Type B pancreatic cell (in vitro differentiated cells): ENCODE measurements at places on chromosomes 1 and 21. TPM values are rescaled to one million over a fixed set of nuclear protein-coding genes. Genes with fewer than 3 reads are reported as not detected.

DNA sequence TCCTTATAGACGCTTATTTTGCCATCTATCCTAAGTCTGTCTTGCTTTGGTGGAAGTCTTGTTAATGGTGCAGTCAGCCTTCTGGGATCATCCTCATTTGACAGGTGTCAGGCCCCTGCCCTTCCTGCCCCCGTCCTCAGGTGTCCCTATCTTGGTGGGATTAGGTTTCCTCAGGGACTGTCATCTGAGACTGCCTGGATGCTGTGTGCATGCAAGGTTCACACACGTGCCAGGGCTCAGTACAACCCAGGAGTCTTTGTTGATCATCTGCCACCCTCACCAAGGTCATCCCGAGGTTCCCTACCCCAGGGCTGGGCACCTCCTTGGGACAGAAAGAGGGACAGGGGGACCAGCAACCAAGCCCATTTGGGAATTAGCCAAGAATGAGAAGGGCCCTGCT lies 18.0 kb downstream of the PADI2 start:
- no peak for DNase-seq

GRCh38 chr1:201713086-201713810 lies 115.7 kb upstream of the IPO9 start:
- no peak for DNase-seq

DNA sequence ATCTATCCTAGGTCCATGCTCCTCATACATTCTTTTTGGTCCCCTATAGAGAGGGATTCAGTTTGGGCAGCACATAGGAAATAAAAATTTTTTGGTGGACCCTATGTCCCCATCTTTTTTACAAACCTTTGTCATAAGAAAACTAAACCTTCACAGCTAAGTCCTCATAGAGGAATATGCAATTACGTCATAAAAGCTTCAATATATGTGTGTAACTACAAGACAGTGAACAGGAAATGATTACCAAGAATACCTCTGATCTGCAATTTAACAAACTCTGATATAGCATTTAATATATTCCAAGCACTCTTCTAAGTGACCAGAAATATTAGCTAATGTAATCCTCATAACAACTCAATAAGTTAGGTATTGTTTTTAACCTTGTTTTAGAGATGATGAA lies 6.3 kb upstream of the DENND2C start:
- no peak for DNase-seq

Gene OLIG2
- total RNA-seq = 1.4 TPM in 1 of 2 replicates, not detected in the other

Gene DMBX1
- 0.10 TPM in 1 of 2 replicates, not detected in the other for total RNA-seq

- DNase-seq = no peak
These were observed 36.3 kb upstream of the IL10 start for GRCh38 chr1:206808615-206809014.

- DNase-seq = no peak
These were observed 65.0 kb downstream of the ABL2 start for GRCh38 chr1:179164494-179164893.

DNA sequence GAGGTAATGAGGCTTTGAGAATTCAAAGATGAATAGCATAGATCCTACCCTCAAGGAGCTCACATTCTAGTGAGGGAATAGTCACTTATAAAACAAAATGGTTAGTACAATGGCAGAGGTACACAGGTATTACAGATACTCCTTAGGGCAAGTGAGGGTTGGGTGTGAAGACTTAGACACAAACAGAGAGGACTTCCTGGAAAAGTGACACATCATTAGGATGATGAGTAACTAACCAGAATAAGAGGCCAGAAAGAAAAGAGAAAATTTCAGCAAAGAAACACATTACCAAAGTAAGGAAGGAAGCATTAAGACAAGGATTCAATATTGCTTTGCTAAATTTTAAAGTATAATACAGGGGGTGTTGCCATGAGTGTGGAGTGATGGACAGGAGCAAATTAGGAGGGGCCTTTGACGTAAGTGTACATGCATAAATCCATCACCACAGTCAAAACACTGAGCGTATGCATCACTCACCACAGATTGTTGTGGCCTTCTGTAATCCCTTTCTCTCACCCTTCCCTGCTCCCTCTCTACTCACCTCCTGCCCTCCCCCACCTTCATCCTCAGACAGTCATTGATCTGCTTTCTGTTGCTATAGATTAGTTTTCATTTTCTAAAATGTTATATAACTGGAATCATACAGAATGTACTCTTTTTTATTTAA lies 7.9 kb downstream of the CD53 start:
- DNase-seq = no peak

Gene KRTAP12-1
- not detected in 2 replicates for total RNA-seq

GRCh38 chr1:234246638-234247116 lies 126.6 kb upstream of the COA6 start:
- no peak for DNase-seq

- DNase-seq = no peak
These were observed 23.6 kb upstream of the DUSP10 start for GRCh38 chr1:221765527-221765926.

Gene CLCNKA
- 0.38 and 1.6 TPM in 2 replicates for total RNA-seq

GRCh38 chr1:61807606-61808140 lies 65.4 kb downstream of the PATJ start:
- no peak for DNase-seq

- no peak for DNase-seq
These were observed 13.8 kb downstream of the MIER1 start for GRCh38 chr1:66938613-66939012.

DNA sequence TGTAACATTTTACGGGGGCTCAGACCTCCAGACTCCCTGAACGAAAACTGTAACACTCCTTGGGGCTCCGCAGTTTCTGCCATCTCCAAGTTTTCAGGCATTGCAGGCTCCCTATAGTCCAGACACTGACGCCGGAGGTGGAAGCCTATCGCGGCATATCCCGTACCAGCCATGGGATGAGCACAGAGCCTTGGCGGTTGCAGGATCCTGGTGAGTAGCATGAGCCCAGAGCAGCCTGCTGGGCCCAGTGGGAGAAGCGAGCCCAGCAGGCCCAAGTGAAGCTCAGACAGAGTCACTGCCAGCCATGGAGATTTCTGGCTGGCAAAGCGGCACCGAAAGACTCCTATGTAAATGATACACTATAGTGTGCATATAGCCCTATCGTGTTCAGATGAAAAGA lies 446.8 kb downstream of the COL11A1 start:
- DNase-seq = no peak
